ENCODE measurements at places on chromosomes 11 and 22.

- no peak for DNase-seq
These were observed 26.3 kb upstream of the MTCH2 start for GRCh38 chr11:47668665-47669064.

- DNase-seq: no peak
These were observed 5.0 kb upstream of the FGF19 start for GRCh38 chr11:69708736-69709401.

- no peak for DNase-seq
These were observed 41.5 kb downstream of the DDX6 start for GRCh38 chr11:118749429-118749828.

GRCh38 chr11:133582750-133583149, 50.4 kb upstream of the OPCML start:
- no peak for DNase-seq

Data from activated CD8-positive, alpha-beta memory T cell treated with anti-CD3 and anti-CD28 coated beads, Interleukin-2, amount 50 U/mL, for 4 hours (primary cell).